ENCODE measurements at places on chromosomes 5 and 9.

- DNase-seq, result no peak
These were observed 32.1 kb downstream of the LCP2 start for GRCh38 chr5:170265522-170265921.

GRCh38 chr5:38780945-38781344 lies 64.9 kb upstream of the OSMR start:
- no peak for DNase-seq

- DNase-seq, result peak; percentile 48
These were observed 32.5 kb downstream of the RXRA start for GRCh38 chr9:134358662-134359319.

DNA sequence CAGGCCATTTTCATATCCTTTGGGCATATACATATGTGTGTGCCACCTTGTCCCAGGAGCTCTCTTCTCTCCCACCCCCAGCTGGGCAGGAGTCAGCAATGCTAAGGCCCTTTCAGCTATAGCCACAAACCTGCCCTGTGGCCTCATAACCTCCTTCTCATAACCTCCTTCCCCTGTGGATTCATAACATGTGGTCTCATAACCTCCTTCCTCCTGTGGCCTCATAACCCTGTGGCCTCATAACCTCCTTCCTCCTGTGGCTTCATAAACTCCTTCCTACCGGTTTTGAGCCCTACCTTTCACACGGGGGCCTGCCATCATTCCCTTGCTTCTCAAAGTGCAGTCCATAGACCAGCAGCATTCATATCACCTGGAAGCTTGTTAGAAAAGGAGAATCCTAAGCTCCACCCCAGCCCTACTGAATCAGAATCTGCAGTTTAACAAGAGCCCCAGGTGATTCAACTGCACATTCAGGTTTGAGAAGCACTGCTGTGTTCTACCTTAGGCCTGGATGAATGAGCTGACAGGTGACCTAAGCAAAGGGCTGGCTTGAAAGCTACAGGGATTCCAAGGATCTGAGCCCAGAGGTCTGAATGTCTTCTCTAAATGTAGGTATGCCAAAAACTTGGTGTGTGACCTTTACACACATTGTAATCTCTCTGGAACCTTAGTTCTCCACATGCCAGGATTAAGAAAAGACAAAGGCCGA lies 41.9 kb upstream of the PLPP6 start:
- no peak for DNase-seq

- no peak for DNase-seq
These were observed 455.2 kb downstream of the DTWD2 start for GRCh38 chr5:118533156-118533555.

DNA sequence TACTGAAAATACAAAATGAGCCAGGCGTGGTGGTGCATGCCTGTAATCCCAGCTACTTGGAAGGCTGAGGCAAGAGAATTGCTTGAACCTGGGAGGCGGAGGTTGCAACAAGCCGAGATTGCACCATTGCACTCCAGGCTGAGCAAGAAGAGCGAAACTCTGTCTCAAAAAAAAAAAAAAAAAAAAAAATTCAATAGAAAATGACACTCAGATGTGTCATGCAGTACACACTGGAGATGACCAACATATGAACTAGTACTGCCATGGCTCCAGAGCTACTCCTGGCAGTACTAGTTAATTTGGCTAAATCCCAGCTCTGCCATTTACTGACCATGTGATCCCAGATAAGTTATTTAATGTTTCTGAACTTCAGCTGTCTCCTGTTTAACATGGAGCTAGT lies 7.3 kb downstream of the ATOX1 start:
- DNase-seq, result peak; percentile 79

- peak; percentile 76 for DNase-seq
These were observed 55.7 kb downstream of the TSSK1B start for GRCh38 chr5:113378959-113379541.

DNA sequence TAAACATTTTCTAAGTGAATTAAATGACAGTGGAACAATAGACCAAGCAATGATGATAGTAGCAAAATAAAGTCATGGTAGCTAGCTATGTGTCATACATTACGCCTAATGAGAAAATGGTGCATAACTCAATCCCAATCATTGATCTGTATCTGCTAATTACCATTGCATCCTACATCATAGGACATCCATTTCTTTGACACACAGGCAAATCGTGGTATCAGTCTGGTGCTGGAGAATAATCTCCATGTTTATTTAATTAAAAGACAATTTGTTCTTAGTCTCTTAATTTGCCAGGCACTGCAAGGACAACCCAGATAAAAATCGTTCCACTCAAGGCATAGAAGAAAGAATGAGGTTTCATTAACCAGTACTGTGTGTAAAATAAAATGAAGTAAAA lies 89.6 kb upstream of the SMC5 start:
- no peak for DNase-seq
